ENCODE measurements at places on chromosomes 2 and 18.

DNA sequence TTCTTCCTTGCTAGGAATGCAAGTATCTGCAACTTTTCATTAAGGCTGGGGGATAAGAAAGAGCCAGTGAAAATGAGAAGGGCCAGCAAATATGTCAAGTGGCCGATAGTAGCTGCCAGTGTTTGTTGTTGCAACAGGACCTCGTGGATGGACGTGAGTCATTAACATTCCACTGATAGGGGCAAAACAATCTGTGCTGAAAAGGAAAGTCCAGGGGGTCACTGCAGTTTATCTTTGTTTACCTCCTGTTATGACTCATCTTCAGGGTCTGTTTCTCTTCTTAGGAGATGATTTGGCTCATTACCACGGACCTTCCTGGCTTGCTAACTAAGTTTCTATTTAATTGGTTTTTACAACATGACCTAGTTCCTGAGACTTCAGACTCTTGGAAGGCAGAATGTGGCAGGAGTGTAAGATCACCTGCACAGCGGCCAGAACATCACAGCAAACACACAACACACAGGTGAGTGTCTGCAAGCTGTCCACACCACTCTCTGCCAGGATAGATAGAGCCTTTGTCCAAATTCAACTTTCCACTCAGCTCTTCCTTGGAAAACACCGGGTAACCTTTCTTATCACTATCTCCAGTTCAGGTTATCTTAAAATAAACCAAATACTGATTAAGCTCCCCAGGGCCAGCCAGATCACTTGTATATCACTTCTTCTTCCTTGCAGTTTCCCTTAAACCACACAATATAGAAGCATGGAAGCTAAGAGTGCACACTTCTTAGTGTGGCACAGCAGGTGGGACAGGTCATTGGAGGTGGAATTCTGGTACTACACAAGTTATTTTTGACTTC lies 157.5 kb upstream of the LMAN1 start:
- no peak for DNase-seq

- DNase-seq: no peak
Observed at GRCh38 chr2:16649353-16650286, 16.0 kb downstream of the CYRIA start.

GRCh38 chr2:75390169-75390568 lies 170.6 kb downstream of the EVA1A start:
- no peak for DNase-seq

DNA sequence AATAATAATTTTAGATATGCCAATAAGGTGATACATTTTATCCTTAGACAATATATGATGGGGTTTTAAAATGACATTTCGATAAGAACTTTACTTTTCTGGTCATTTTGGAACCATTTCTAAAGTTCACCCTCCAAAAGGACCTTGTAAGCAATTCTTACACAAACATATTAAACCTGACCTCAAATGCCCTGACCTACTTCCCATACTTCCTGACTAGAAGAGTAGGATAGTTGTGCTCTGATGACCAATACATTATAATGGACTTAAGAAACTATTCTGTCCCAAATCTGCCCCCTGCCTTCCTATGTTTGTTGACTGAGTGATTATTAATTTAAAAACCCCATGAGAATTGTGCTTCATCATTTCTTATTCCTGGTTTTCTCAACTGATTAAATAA lies 24.6 kb downstream of the GCA start:
- DNase-seq: no peak

GRCh38 chr2:186515376-186515775 lies 29.3 kb downstream of the ZC3H15 start:
- DNase-seq: no peak

GRCh38 chr2:158043181-158043948 lies 58.3 kb upstream of the UPP2 start:
- no peak for DNase-seq

GRCh38 chr2:203582468-203582867 lies 47.4 kb upstream of the RAPH1 start:
- DNase-seq: no peak

DNA sequence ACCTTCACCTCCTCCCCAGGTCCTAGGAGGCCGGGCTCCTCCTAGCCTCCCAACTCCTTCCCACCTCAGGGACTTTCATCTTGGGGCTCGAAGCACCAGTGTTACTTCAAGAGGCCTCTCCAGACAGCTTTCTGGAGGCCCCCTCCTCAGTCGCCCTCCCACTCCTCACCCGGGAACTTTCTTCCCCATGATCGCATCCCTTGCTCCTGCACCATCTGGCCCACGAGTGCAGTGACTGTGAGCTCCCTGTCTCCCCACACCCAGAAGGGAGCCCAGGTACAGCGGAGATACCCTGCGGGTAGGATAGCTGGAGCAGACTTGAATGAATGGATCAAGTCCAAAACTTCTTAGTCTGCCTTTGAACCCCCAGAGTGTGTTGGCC lies 6.1 kb downstream of the ERFE start:
- DNase-seq: no peak

DNA sequence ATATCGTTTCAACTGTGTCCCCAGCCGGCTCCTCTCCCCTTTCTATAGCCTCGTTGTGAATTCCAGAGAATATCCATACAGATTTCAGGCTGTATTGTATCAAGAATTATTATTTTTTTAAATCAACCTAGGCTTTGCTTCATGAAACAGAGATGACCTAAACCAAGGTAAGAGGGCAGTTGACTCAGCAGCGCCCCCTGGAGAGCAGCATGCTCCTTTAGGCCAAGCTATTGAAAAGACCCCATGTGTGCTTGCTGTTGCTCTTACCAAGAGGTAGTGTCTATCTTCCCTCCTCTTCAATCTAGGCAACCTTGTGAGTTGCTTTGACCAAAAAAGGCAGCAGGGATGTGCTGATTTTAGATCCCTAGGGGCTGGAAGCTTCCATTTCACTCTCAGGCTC lies 426.7 kb upstream of the SMIM21 start:
- no peak for DNase-seq

GRCh38 chr2:65436824-65437221 lies 4.4 kb upstream of the SPRED2 start:
- DNase-seq: no peak

- DNase-seq: peak; percentile 59
Observed at GRCh38 chr18:4751523-4751922, 296.4 kb upstream of the DLGAP1 start.

DNA sequence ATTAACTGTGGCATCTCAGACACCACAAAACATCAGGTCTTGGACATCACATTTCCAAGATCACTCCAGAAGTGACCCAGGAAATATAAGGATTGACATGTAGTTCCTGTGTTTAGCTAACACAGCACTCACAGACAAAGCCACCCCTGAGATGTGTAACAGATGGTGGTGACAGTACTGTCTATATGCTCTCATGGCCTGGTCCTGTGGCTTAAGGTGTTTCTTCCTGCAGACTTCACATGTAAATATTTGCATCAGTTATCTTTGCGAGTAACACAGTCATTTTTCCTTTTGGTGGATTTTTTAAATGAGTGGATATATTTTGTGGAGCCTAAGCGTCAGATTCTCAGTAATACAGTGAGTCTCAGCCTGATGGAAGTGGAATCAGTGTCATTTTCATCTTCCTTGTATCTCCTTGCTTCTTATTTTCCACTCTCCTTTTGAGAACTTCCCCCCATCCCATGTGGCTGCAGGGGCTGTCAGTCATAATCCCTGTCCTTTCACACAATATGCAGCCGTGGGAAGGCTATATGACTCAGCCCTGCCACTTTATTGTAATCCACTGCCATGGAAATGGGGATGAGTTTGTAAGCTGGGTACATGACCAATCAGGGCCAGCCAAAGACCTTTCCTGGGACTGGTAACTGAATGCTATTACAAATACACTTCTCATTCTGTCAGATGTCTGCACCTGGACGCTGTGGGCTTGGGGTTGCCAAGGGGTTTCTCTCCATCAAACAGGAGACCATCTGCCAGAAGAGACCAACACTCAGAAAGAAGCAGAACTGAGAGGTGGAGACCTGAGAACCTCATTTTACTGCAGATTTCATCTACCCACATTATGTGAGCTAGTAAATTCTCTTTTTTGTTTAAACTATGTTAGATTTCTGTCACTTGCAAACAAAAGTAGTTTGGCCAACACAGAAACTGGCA lies 74.3 kb downstream of the ICOS start:
- peak; percentile 13 for DNase-seq

DNA sequence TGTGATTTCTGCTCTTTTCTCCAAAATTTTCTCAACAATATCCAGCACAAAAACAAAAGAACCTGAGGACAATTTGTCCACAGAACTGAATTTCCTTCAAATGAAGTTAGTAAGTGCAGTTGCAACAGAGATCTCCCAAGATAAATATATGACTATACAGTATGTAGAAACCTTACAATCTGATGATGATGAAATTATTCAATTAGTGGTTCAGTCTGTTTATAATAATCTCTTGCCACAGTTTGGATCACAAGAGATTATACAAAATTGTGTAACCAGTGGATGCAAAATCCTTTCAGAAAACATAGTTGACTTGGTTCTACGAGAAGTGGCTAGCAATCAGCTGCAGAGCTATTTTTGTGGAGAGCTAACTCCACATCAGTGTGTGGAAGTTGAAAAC lies 68.7 kb downstream of the FSIP2 start:
- no peak for DNase-seq

- no peak for DNase-seq
Observed at GRCh38 chr2:12116228-12116750, 369.9 kb downstream of the LPIN1 start.

DNA sequence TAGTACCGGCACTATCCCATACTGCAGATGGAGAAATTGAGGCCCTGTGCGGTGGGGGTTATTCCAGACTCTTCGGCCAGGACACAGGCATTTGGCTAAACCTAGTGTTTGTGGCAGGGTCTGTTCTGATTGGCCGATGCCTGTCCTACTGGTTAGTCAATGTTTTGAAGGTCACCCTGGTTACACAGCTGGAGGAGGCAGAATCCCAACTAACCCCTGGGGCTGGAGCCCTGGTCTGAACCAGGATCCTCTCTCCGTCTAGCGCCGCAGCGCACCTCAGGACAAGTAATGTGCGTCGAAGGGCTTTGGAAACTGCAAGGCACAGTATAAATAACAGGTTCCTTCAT lies 19.4 kb downstream of the TEX44 start:
- DNase-seq: no peak

- no peak for DNase-seq
Observed at GRCh38 chr2:172480301-172481218, 53.2 kb downstream of the ITGA6 start.

DNA sequence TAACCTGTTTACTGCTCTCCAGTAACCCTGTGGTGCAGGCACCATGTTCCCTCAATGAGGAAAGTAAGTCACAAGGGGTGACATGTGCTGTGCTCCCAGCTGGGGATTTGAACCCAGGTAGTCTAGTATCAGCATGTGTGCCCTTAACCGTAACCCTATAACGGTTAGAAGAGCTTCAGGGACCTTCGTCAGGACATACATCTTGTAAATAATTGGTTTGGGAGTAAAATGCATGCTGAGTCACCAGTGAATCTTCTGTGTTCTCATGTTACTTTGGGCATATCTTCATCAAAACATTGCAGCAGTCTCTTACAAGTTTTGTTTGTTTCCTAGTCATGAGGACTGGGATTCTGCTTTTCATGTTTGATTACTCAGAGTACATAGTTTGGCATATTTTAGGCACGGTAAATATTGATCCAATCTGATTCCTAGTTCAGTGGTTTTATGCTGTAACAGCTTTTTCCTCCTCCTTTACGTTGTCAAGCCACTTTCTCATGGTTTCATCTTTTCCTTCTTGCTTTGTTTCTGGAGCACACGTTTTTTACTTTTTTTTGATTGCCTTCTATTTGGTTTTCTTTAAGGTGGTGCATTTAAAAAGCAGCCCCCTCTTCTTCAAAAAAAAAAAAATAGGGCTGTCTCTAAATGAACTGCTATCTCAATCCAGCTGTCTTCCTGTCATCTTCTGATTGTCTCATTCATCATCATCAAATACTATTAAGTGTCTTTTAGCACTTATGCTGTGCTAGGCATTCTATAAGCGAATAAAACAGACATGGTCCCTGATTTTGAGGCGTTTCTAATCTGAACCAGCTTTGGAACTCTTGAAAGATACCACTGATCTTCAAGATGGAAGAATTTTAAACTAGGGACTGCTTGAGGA lies 50.4 kb downstream of the CLIP4 start:
- DNase-seq: no peak

DNA sequence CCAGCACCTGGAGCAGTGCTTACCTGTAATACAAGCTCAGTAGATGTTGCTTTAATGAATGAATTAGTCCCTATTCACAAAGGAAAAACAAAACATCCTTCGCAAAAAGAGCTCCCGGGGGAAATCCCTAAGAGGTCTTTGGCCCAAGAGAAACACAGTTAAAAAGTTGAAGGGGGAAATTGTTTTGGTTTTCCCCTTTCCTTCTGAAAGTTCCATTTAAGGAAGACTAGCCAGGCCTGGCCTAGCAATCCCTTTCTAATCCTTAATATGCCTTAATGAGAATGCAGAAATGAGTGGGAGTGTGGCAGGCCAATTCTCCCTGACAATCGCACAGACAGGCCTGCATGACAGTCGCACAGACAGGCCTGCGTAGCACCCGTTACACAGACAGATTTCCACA lies 33.5 kb upstream of the REL start:
- no peak for DNase-seq

- DNase-seq: no peak
Observed at GRCh38 chr18:33923980-33924379, 300.7 kb downstream of the NOL4 start.

DNA sequence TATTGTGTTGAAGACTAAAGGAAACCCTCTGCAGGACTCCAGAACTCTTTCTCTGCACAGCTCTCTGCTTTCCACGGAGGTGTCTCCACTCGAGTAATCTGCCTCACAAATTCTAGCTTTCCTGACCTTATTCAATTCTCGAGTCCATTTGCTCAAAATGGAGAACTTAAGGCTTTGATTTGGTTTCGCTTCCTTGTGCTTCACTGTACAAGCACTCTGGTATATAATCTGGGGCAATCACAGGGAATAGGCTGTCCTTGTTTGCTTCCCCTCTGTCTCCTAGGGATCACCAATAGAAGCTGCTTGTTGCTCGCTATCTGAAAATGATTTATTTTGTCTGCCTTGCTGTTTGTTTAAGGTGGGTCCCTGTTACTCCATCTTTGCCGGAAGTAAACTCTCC lies 129.1 kb upstream of the DOCK10 start:
- DNase-seq: peak; percentile 33

GRCh38 chr2:45614330-45614729 lies 3.3 kb upstream of the SRBD1 start:
- peak; percentile 18 for DNase-seq

GRCh38 chr2:240435457-240435947 lies at the start of gene GPC1:
Gene GPC1, plus strand, starts transcription at chr2:240435663. Its CDS starts 256 bp downstream, at chr2:240435919.
- DNase-seq: peak; percentile 67

- DNase-seq: peak; percentile 81
Observed at GRCh38 chr2:131093696-131094462, 619 bp upstream of the FAM168B start.

DNA sequence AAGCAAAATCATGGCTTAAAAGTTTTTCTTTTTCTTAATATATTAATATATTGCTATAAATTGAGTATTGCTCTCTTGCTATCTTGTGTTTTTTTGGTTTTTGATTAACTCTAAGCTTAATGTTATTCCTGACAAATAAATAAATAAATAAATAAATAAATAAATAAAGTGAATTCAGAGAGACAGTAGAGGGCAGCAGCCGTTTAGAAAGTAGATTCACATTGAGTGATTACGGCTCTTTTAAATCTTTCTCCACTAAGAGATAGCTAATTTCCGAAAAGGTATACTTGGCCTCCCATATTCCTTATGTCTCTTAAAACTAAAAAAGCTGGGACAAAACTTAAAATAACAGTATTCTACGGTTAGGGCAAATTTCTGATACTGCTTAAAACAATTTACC lies 34.3 kb downstream of the MSH2 start:
- peak; percentile 66 for DNase-seq

Measured in Ammon's horn (tissue), 1 donor.